ENCODE measurements at places on chromosomes 6 and 20. TPM values are rescaled to one million over a fixed set of nuclear protein-coding genes. Genes with fewer than 3 reads are reported as not detected.

Gene FUCA2
- total RNA-seq = 87.6 TPM

Gene TGM2
- total RNA-seq = 1,324 TPM

Gene NR2E1
- not detected for total RNA-seq

Gene FRK
- under 0.01 TPM for total RNA-seq

Gene CRIP3
- not detected for total RNA-seq

Gene RAD21L1
- total RNA-seq = not detected

Gene MOCS1
- 5.8 TPM for total RNA-seq

Gene OR2B6
- not detected for total RNA-seq

Gene LZTS3
- 4.8 TPM for total RNA-seq

Gene SIM1
- total RNA-seq = not detected

Gene SLC13A3
- not detected for total RNA-seq

Gene NRSN1
- not detected for total RNA-seq

Gene TRIM40
- total RNA-seq = not detected

Gene DOK5
- 0.67 TPM for total RNA-seq

Gene LGSN
- not detected for total RNA-seq

Gene CLPSL1
- total RNA-seq = not detected

Gene UNC93A
- not detected for total RNA-seq

Gene HLA-DRB5
- not detected for total RNA-seq

Gene MAP3K7
- total RNA-seq = 13.5 TPM

Gene GTSF1L
- total RNA-seq = not detected

Gene FKBP1A
- total RNA-seq = 313 TPM

Gene FBXO9
- 13.4 TPM for total RNA-seq

Gene C6orf118
- not detected for total RNA-seq

Gene FAM83B
- total RNA-seq = not detected

Gene ARMH2
- total RNA-seq = not detected

Gene CFAP61
- not detected for total RNA-seq

Gene CDC25B
- total RNA-seq = 59.7 TPM

Gene PTK6
- total RNA-seq = not detected

Gene CCR6
- not detected for total RNA-seq

Gene ANGPT4
- not detected for total RNA-seq

Gene C20orf144
- total RNA-seq = 0.05 TPM

Gene COL11A2
- total RNA-seq = 0.07 TPM

Gene FOXS1
- not detected for total RNA-seq

Gene ADGRF1
- not detected for total RNA-seq

Gene RPL10A
- 1,325 TPM for total RNA-seq

Gene TRAPPC3L
- 0.10 TPM for total RNA-seq

Gene NPEPL1
- total RNA-seq = 16.8 TPM

Gene ADGB
- total RNA-seq = not detected

Gene PCK1
- not detected for total RNA-seq

Gene BPI
- not detected for total RNA-seq

Gene GGTLC1
- total RNA-seq = not detected

Gene PFDN4
- 132 TPM for total RNA-seq

Gene ADNP
- 16.7 TPM for total RNA-seq

Gene ARFRP1
- total RNA-seq = 50.4 TPM

Gene SLC32A1
- total RNA-seq = not detected

Gene COX7A2
- 374 TPM for total RNA-seq

Gene RPS10
- total RNA-seq = 3,812 TPM

Gene FAM209A
- total RNA-seq = not detected

Gene PNPLA1
- not detected for total RNA-seq

Gene TUBB2B
- total RNA-seq = 15.9 TPM

Gene TINAG
- not detected for total RNA-seq

Gene FBXO5
- 22.9 TPM for total RNA-seq

Gene PROKR2
- not detected for total RNA-seq

Gene EFCAB8
- total RNA-seq = not detected

Gene FAM50B
- 11.8 TPM for total RNA-seq
